ENCODE measurements at places on chromosomes 4 and X. TPM values are rescaled to one million over a fixed set of nuclear protein-coding genes. Genes with fewer than 3 reads are reported as not detected.

GRCh38 chr4:5816851-5817375, 76.0 kb downstream of the CRMP1 start:
- no peak for DNase-seq

- DNase-seq = peak; percentile 88
Measured at GRCh38 chr4:123350191-123350544, 46.4 kb upstream of the SPRY1 start.

- DNase-seq = peak; percentile 68
Measured at GRCh38 chr4:188109157-188109755, at the start of gene TRIML2. TRIML2 (minus strand) TSS chr4:188109603; CDS start chr4:188105368, 4,235 bp downstream.

GRCh38 chr4:9988363-9988749, 32.9 kb downstream of the SLC2A9 start:
- DNase-seq = no peak

DNA sequence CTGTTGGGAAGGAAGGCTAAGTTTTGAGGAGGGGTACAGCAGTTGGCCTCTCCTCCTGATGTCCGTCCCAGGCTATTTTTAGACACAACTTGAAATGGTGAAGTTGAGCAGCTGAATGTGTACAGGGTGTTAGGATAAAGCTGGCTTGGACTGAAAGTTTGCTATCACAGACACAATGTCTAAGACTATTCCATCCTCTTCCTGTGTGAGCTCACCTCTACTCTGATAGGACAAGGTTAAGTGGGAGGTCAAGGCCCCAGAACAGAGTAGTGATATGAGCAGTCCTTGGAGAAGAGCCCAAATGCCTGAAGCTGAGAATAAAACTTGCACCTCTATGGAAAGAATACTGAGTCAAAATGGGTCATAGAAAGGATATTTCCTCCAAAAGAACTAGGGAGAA, 4.1 kb downstream of the ATP1B4 start:
- DNase-seq = no peak

DNA sequence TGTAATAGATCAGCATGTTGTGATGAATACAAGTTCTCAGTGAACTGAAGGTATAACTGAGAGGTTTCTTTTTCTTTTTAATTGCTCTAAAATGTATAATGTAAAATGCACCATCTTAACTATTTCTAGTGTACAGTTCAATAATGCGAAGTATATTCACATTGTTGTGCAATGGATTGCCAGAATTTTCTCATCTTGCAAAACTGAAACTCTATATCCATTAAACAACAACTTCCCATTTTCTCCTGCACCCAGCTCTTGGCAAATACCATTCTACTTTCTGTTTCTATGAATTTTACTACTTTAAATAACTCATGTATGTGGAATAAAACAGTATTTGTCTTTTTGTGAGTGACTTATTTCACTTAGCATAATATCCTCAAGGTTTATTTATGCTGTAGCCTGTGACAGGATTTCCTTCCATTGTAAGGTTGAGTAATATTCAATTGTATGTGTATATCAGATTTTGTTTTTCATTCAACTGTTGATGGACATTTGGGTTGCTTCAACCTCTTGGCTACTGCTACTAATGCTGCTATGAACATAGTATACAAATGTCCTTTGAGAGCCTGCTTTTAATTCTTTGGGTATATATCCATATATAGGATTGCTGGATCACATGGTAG, 53.5 kb upstream of the NPFFR2 start:
- no peak for DNase-seq

- no peak for DNase-seq
Measured at GRCh38 chrX:118062817-118063615, 53.6 kb downstream of the KLHL13 start.

Gene KCND1
- 5.9 TPM for total RNA-seq

Gene CLDN34
- 0.49 TPM for total RNA-seq

Gene CFAP99
- 0.61 TPM for total RNA-seq

Gene AADAT
- 42.3 TPM for total RNA-seq
